Hematopoietic multipotent progenitor cell treated with erythropoietin and hydrocortisone succinate and interleukin-3 and kit ligand, for 15 days (in vitro differentiated cells): ENCODE measurements at places on chromosomes 4 and X.

GRCh38 chrX:48531358-48531959, 8.1 kb upstream of the TBC1D25 start:
- peak; percentile 24 for DNase-seq

DNA sequence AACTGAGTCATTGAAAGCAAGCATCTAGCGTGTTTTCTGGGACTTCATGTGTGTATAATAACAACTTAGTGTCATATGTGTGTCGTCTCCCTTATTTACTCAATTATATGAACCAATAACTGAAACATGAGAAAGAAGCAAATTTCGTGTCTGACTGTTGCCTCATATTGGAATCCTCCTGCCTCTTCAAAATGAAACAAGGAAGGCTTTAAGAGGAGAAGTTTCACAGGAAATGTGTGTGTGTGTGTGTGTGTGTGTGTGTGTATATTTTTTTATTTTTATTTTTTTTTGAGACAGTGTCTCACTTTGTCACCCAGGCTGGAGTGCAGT, 145.8 kb upstream of the SFRP2 start:
- DNase-seq, result no peak

GRCh38 chrX:115030625-115031024, 13.2 kb upstream of the IL13RA2 start:
- no peak for DNase-seq

GRCh38 chr4:32840461-32841189, 2120.5 kb downstream of the PCDH7 start:
- no peak for DNase-seq

- no peak for DNase-seq
Observed at GRCh38 chr4:80072744-80073472, at the start of gene ANTXR2. Gene ANTXR2 (minus strand): TSS chr4:80073229. CDS start chr4:80072560, 669 bp downstream.

DNA sequence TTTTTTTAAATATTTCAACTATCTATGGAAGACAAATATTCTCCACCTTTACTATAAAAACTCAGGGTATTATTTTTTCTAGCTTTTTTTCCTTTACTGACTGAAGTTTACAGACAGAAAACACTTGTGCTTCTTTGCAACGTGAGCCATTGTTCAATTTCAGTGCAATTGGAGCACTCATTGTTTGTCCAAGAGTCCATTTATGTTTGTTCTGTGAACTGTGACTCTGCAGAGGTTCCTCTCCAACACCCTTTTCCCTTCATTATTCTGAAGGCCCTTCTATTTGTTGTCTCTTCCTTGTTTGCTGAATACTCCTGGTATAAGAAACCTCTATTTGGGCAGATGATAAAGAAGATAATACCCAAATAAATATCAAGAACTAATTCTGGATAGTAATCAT, 37.4 kb downstream of the DAPP1 start:
- DNase-seq, result no peak

DNA sequence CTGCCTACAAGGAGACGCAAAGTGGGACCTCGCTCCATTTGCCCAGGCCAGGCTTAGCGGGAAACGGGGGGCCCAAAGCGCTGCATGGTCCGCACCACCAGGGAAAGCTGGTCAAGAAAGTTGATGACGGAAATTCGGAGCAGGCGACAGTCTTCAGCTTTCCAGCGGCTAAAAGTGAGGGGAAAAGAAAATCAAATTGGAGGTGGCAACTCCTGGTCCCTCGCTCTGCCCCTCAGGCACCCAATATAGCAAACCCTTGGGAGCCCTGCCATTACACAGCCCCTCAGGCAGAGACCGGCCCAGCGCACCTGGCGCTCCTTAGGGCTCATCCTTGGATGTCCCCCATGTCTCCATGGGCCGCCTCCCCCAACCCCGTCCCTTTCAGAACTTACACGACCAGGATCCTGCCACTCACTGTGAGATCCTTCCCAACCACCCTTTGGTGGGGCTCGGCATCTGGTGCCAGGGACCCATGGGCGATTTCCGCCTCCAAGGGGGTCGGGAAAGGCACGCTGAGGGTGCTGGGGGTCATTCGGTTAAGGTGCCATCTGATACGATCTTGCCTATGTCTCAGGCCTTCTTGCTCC, 1.1 kb downstream of the LAGE3 start:
- DNase-seq, result no peak

GRCh38 chr4:5712517-5712916, 1.5 kb downstream of the EVC start:
- DNase-seq, result no peak

DNA sequence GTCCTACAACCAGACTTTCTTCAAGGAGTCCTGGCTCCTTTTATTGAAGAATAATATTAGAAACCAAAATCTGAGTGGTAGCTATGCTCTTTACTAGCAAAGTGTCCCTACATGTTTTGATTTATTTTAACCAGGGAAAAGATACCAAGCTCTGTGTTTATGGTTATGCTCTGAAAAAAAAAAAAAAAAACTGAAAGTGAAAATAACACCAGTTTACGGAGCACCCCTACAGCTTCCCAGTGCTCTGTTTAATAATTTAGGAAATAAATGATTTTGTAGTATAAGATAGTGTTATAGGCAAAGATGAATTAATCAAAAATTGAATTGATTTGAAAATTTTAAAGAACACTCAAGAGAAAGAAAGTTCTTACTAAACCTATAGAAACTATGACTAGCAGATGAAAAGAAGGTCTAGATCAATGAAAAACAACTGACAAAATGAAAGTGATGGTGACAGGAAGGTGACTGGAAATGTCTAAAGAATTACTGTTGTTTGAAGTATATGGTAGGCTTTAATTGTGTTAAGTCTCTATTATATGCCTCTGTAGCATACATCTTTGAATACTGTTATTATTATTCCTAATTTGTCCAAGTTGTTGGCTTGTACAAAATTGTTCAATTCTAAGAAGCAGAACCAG, 1698.4 kb upstream of the PCDH10 start:
- DNase-seq, result no peak
